Activated CD4-positive, alpha-beta T cell treated with anti-CD3 and anti-CD28 coated beads for 4 hours (primary cell): ENCODE measurements at places on chromosomes 2 and 18.
A peak's percentile ranks its signal among the peaks of the same experiment; 100 is the strongest.

GRCh38 chr2:227238238-227239237 is 74.1 kb downstream of the COL4A3 start:
- DNase-seq, result peak; percentile 52

DNA sequence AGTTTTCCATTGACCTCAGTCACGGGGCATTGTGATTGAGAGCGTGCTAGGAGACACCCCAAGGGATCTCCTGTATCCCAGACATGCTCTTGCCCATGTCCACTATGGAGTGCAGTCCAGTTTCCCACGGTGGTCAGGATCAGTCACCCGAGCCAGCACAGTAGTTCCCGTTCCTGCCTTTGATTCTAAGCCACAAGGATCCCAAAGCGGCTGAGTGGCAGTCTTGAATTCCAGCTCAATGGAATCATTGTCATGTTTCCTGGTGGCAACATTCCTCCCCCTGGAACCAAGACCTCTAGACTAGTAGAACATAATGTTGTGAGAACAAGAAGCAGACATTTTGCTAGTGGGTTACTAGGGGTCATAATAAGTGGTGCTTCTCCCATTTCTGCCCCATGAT is 154.3 kb downstream of the SEPTIN10 start:
- no peak for DNase-seq

DNA sequence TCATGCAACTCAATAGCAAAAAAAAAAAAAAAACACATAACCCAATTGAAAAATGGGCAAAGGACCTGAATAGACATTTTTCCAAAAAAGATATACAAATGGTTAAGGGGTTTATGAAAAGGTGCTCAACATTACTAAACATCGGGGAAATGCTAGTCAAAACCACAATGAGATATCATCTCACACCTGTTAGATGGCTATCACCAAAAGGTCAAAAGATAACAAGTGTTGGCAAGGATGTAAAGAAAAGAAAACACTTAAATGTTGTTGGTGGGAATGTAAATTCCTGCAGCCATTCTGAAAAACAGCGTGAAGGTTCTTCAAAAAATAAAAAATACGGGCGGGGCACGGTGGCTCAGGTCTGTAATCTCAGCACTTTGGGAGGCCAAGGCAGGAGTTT is 112.4 kb upstream of the CAB39 start:
- no peak for DNase-seq

GRCh38 chr18:61953161-61953560 is 60.4 kb upstream of the RNF152 start:
- DNase-seq, result no peak
